ENCODE measurements at places on chromosomes 6 and 20. TPM values are rescaled to one million over a fixed set of nuclear protein-coding genes. Genes with fewer than 3 reads are reported as not detected.

CENPB gene
- 44.7 TPM for total RNA-seq

PRICKLE4 gene
- total RNA-seq: 2.6 TPM

GRCh38 chr6:31528307-31528777 lies 420 bp upstream of the MCCD1 start:
- H3K4me1 ChIP-seq: peaks cover 8% of the 10 kb centered on the region
- H3K27ac ChIP-seq: no peak overlapping the region
- H3K36me3 ChIP-seq: peaks cover 37% of the 10 kb centered on the region
- H3K4me3 ChIP-seq: no peak overlapping the region
- H3K27me3 ChIP-seq: no peaks in the 10 kb centered on the region
- DNase-seq: no peak

DNA sequence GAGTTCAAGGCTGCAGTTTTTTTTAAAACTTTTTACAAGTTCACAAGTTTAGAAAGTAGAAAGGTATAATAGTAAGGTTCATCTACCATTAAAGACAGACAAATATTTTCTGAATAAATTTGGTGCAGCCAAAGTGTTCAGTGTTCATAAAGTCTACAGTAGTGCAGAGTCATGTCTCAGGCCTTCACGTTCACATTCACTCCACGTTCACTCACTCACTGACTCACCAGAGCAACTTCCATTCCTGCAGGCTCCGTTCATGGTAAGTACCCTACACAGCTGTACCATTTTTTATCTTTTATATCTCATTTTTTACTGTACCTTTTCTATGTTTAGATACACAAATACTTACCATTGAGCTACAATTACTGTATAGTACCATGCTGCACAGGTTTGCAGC lies 67.6 kb downstream of the B4GALT5 start:
- DNase-seq: no peak
- no peak overlapping the region for H3K27ac ChIP-seq
- H3K36me3 ChIP-seq: peaks cover 50% of the 10 kb centered on the region
- no peaks in the 10 kb centered on the region for H3K4me1 ChIP-seq

DNA sequence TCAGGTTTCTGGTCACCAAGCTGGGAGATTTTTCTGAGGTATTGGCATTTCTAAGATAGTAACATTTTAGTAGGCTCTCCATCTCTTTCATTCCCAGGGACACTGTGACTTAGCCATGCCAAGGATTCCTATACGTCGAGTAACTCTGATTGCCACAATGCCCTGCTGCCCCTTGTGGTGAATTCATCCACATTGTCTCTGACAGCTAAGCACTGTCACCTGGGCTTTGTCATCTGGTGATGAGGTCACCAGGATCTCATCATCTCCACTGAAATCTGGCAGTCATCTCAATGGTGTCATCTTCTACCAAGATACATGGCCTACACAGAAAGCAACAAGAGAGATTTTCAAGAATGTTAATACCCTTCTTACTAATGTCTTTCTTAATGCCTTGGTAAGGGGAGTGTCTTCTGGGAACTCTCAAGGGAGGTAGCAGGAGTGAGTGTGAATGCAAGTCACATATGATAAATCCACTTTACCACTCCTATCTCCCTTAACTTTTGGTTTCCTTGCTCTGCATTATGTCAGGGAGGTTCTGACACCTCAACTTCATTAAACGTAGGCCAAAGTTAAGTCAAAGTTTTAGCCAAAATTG lies 246.7 kb downstream of the CD109 start:
- no peaks in the 10 kb centered on the region for H3K4me1 ChIP-seq
- no peak overlapping the region for H3K27ac ChIP-seq
- H3K36me3 ChIP-seq: no peaks in the 10 kb centered on the region
- H3K4me3 ChIP-seq: no peak overlapping the region

DNA sequence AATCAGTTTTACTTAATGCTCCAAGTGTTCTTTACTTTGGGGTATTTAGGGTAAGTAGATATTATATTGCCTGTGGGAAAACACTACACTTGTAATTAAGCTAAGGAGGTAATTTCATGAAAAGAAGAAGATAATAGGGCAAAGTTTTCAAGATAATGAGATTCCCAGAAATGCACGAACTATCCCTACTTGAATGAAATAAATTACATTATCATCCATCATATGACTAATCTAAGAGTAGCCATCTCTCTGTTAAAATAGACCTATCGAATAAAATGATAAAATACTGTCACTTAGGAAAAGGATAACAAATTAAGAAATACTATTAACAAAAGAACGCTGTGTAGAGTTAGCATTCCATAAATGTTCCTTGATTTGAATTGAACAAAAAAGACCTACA lies 135.1 kb upstream of the HDAC2 start:
- no peaks in the 10 kb centered on the region for H3K4me1 ChIP-seq
- no peaks in the 10 kb centered on the region for H3K27me3 ChIP-seq
- no peaks in the 10 kb centered on the region for H3K36me3 ChIP-seq
- H3K4me3 ChIP-seq: no peak overlapping the region

- DNase-seq: peak; percentile 96
- no peaks in the 10 kb centered on the region for H3K36me3 ChIP-seq
- H3K4me1 ChIP-seq: peaks cover 28% of the 10 kb centered on the region
- H3K4me3 ChIP-seq: no peak overlapping the region
Measured at GRCh38 chr6:107495196-107495643, 5.3 kb downstream of the SOBP start.

DNA sequence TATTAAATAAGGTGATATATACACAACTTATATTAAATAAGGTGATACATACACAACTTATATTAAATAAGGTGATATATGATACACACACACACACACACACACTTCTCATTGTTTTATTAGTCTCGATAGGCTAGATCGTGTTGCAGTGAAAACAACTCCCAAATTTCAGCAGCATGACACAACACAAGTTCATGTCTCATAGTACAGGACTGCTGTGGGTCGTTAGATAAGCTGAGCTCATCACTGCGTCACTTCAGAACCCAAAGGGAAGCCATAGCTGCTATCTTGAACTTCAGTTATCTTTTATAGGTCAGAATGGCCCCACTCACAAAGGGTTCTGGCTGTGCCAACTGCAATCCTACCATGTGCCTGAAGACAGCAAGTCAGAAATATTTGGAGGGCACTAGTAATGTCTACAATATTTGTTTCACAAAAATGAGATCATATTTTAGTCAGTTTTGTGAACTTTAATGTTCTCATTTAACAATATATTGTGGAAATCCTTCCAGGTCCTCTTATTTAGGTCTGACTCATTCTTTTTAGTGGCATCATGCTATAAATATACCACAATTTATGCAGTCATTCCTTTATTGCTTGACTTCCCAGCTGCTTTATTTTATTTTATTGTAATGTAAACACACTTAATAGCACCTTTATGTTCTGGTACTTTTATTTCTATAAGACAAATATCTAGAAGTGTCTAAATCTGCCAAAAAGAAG lies 290.2 kb downstream of the PHACTR1 start:
- no peak overlapping the region for H3K27ac ChIP-seq
- DNase-seq: no peak
- H3K36me3 ChIP-seq: no peaks in the 10 kb centered on the region
- H3K4me3 ChIP-seq: no peak overlapping the region
